ENCODE measurements at places on chromosomes 2 and 18. TPM values are rescaled to one million over a fixed set of nuclear protein-coding genes. Genes with fewer than 3 reads are reported as not detected.

ANKRD29 gene
- 0.96 TPM for polyA plus RNA-seq

DNA sequence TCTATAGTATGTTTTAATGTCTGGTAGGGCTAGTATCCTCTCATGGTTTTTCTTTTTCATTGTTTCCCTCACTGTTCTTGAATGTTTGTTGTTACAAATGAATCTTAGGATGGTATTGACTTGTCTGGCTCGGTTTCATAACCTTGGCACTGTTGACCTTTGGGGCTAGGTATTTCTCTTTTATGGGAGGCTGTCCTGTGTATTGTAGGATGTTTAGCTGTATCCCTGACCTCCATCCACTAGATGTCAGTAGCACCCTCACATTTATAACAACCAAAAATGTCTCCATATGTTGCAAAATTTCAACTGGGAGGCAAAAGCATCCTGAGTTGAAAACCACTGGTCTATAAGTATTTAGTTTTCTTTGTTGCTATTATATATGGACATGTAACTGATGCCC, 7.0 kb upstream of the AOX1 start:
- no peak for DNase-seq

GRCh38 chr2:219569635-219570034, 1.7 kb downstream of the OBSL1 start:
- no peak for DNase-seq

ACVR1C gene
- polyA plus RNA-seq: 0.20 TPM

CYP26B1 gene
- 14.0 TPM for polyA plus RNA-seq

GRCh38 chr2:152488075-152488474, 153.1 kb downstream of the FMNL2 start:
- no peak for DNase-seq

GRCh38 chr2:241020201-241020600, 21.8 kb downstream of the SNED1 start:
- DNase-seq: no peak

PRSS56 gene
- not detected for polyA plus RNA-seq

GRCh38 chr2:148720501-148721001, 76.0 kb downstream of the EPC2 start:
- DNase-seq: no peak

TMSB10 gene
- 1,652 TPM for polyA plus RNA-seq

FBXO41 gene
- polyA plus RNA-seq: 1.3 TPM

- DNase-seq: no peak
Observed at GRCh38 chr2:41580806-41581205, 467.0 kb upstream of the PKDCC start.

- no peak for DNase-seq
Observed at GRCh38 chr2:221527776-221528309, 44.3 kb downstream of the EPHA4 start.

RFTN2 gene
- 18.3 TPM for polyA plus RNA-seq

- no peak for DNase-seq
Observed at GRCh38 chr18:34097312-34097711, 127.4 kb downstream of the NOL4 start.

- DNase-seq: no peak
Observed at GRCh38 chr2:151665959-151666358, 68.3 kb downstream of the NEB start.

DNA sequence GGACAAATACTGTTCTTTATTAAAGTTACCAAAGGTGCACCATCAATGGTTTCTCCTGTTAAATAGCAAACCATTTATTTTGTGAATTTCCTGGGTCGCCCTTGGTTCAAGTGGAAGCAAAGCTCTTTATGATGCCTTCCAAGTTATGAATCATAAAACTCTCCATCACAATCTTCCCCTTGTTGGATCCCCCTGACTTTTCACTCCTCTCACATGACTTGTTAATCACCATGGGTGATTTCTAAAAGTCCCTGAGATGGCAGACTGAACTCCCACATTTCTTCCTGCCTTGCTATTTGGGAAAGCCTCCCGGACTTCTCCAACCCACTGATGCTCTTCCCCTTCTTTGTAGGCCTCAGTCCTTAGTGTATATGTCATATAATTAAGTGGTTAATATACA, 176.0 kb downstream of the THADA start:
- no peak for DNase-seq

- DNase-seq: no peak
Observed at GRCh38 chr2:203033395-203033794, 18.7 kb downstream of the NBEAL1 start.

DNA sequence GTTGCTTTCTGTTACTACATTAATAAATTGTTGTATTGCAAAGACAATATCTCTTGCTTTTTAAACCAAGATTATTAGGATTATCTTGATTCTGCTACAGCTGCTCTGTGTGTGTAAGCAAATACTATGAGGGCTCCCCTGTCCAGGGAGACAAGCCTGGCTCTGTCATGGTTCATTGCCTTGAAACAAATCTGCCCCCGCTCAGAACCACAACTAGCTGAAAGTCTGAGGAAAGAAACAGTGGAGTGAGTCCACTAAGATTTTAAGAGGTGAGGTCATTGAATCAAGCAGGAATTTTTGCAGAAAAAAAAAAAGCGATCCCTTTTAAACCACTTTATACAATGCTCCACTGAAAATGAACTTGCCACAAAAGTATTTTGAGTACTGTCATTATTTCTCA, 30.8 kb upstream of the LRRTM4 start:
- peak; percentile 46 for DNase-seq

DNA sequence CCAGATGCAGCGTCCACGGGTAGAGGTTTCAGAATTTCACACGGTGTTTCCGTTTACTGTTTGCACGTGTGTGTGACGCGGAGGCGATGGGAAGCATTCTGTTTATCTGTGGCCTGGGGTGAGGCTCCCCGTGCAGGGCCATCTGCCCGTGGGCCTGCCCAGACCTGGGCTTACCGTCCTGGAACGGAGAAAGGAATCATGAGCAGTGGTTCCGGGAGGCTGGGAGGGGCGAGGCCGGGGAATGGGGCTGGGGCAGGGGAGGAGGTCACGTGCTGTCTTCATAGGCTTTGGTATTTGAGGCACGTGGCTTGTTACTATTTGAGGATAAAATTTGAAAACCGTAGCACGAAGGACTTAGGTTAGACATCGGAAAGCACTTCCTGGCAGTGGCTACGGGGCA, 77.9 kb downstream of the RTP5 start:
- no peak for DNase-seq

DNA sequence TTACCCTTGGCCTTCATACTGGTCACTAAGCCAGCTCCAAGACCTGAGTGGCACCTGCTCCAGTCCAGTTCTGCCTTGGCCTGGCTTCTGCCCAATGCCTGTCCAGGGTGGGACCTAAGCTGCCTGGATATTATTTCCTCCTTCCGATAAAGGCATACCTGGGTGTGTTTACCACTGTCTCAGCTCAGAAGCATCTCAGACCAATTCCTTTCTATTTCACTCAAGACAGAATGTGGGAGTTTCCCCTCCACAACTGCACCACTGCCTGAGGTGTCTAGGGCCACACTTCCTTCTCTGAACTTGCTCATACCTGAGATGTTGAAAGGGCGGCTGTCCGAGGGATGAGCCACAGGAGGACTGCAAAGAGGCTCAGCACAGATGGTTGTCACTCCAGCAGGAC, 18.4 kb upstream of the CAB39 start:
- DNase-seq: no peak

- DNase-seq: no peak
Observed at GRCh38 chr2:80473796-80474195, 169.2 kb upstream of the LRRTM1 start.

FMNL2 gene
- 199 TPM for polyA plus RNA-seq

GRCh38 chr2:191757208-191757607, 79.3 kb downstream of the NABP1 start:
- no peak for DNase-seq

DNA sequence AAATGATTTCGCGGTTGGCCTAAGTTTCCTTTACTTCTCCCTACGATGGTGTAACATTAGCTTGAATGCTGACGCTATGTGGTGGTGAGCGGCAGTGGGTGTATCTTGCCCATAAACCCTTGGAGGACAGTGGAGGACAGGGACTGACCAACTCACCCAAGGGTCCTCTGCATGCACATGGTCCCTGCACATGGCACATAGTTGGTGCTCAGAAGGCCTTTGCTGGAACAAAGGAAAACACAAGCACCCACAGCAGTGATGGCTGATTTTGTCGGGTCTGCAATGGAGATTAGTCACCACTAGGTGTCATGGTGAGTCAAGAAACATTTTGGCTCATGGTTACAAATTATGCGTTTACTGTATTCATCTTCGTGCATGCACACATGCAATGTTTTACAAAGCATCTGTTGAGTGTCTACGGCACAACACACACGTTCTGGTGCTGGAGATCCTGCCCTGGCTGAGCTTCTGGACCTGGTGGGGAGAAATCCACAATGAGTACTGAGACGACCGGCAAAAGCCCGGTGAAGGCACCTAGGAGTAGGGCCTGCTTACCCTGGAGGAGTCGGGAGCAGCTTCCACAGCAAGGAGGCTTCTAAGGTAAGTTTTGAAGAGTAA, 44.0 kb downstream of the PDCL3 start:
- no peak for DNase-seq

GRCh38 chr2:85846411-85846810, 42.4 kb downstream of the ST3GAL5 start:
- no peak for DNase-seq

TAF1B gene
- 31.4 TPM for polyA plus RNA-seq

DNA sequence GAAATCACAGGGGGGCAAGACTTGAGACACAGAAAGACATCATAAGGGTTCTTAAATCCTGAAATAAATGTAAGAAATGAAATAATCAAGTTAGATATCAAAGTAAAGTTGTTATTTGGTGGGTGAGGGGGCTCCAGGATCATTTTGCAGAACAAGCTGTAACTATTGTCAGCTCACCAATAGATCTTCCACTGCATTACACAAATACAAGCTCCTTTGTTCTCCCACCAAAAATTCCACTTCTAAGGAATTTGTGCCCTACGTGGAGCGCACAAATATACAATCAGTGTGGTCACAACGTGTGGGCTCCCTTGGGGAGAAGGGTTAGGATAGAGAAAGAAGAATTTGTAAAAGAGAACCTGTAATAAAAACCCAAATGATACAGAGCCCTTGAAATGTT, 19.2 kb upstream of the GALNT5 start:
- no peak for DNase-seq

DNA sequence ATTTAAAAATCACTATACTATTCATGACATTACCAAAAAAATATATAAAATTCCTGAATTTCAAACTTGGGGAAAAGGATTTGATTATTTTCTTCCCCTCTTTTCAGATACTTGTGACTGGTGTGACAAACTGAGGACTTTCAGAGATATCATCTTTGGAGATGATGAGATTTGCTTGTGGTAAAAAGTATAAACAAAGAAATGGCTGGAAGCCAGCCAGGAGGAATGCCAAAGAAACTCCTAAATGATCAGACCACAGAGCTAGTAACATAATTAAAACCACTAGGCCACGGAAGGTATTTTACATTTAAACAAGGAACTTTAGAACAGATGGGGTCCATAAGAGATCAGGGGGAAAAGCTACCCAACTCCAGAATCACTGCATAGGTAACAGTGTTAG, 58.7 kb downstream of the PIGN start:
- DNase-seq: no peak

GRCh38 chr2:15761056-15761455, 169.4 kb downstream of the DDX1 start:
- DNase-seq: no peak

KHK gene
- 6.0 TPM for polyA plus RNA-seq

MAPK4 gene
- 10.1 TPM for polyA plus RNA-seq

- no peak for DNase-seq
Observed at GRCh38 chr2:10370895-10371294, 68.2 kb downstream of the HPCAL1 start.

CGREF1 gene
- polyA plus RNA-seq: 4.4 TPM

- no peak for DNase-seq
Observed at GRCh38 chr2:128439791-128440665, 121.4 kb upstream of the HS6ST1 start.

RGPD3 gene
- 0.63 TPM for polyA plus RNA-seq

- no peak for DNase-seq
Observed at GRCh38 chr2:237594514-237594871, 4.0 kb upstream of the RAB17 start.

DNA sequence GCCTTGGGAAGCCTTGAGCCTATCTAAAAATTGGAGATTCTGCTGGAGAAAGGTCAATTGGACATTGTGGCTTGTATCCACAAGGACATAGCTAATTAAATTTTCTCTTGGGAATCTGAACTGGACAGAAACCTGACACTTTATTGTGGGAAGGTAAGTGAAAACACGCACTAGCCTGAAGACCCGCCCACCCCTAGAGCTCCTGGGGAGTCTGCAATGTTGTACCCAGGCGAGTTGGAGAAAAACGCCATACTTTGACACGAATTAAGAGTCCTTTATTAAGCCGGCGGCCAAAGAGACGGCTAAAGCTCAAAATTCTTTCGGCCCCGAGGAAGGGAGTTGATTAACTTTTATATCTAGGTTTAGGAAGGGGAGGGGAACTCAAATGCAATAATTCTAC, 1.2 kb upstream of the ZNF892 start:
- no peak for DNase-seq

DNA sequence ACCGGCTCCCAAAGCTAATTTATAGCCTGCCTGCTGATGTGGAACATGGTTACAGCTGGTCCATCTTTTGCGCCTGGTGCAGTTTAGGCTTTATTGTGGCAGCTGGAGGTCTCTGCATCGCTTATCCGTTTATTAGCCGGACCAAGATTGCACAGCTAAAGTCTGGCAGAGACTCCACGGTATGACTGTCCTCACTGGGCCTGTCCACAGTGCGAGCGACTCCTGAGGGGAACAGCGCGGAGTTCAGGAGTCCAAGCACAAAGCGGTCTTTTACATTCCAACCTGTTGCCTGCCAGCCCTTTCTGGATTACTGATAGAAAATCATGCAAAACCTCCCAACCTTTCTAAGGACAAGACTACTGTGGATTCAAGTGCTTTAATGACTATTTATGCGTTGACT, 51.4 kb downstream of the TMEM178A start:
- no peak for DNase-seq

CCDC68 gene
- 8.9 TPM for polyA plus RNA-seq

DNA sequence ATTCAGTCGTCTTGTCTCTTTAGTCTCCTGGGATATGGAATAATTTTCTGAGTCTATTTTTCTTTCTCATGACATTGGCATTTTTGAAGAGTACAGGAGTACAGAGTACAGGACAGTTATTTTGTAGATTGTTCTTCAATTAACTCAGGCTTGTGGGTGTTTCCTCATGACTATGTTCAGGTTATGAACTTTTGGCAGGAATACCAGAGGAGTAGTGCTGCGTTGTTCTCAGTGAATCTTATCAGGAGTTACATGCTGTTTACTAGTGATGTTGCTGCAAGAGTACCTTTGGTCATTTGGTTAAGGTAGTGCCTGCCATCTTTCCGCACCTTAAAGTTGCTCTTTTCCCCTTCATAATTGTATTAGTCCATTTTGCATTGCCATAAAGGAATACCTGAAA, 41.3 kb upstream of the AGFG1 start:
- no peak for DNase-seq

- no peak for DNase-seq
Observed at GRCh38 chr2:38261569-38262068, 115.5 kb downstream of the ATL2 start.
